Upper lobe of right lung (tissue), 1 donor: ENCODE measurements at places on chromosomes 11 and 22. TPM values are rescaled to one million over a fixed set of nuclear protein-coding genes. Genes with fewer than 3 reads are reported as not detected.

Gene DDIAS
- 3.8 TPM for total RNA-seq

Gene MYEOV
- 0.23 TPM for total RNA-seq

DNA sequence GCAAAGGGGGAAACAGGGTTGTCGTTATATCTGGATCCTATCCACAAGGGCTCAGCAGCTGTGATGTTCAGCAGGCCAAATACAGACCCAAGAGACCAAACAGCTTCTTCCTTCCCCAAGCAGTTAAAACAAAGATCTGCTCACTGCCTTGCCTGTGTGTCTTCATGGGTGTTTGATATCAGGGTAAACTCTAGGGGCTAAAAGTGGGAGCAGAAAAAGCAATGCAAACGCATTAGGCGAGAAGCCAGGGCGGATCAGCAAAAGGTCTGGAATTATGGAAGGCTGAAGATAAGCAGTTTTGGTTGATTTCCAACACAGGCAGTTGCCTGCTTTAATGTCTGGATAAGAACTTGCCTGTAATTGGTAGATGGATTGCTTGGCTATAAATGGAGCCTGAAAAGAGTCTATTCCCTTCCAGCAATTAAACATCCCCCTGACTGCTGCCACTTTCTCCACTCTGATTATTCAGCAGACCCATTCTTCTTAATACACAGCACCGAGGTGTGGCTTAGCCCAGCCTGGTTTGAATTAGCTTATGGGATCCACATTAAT lies 126.3 kb downstream of the COMMD9 start:
- DNase-seq = no peak

DNA sequence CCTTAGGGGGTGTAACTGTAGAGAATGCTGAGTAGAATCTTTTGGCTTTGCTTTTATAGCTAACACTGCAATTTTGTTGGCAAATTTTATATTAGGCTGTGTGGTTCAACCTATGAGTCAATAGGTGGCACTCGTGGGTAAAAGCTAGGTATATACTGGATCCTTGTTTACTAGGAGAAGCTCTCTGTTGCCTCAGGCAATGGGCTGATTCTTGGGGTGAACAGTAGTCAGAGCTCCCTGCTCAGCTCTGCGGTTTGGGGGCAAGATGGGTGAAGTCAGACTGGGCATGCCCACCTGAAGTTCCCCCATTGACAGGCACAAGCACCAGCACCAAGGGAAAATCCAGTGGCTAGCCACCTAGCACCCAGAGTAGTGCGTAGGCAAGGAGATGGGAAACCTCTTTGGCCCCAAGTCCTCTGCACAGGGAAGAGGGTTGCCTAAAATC lies 238.7 kb downstream of the FAM181B start:
- no peak for DNase-seq

- DNase-seq = no peak
These were observed 535 bp downstream of the AQP11 start for GRCh38 chr11:77590194-77590782.

DNA sequence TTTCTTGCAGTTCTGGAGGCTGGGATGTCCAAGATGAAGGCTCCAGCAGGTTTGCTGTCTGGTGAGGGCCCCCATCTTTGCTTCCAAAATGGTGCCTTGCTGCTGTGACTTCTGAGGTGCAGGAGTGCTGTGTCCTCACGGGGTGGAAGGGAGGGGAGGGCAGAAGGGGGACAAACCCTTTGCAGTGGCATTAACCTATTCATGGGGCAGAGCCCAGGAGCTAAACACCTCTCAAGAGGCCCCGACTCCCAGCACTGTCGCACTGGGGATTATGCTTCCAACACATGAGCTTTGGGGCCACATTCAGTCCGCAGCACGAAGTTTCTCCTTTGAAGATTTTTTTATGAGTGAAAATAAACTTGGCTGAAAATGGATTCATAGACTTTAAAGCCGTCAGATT lies 25.5 kb upstream of the OSBPL5 start:
- no peak for DNase-seq

- peak; percentile 60 for DNase-seq
These were observed 1.9 kb downstream of the SLC25A45 start for GRCh38 chr11:65380460-65381119.

DNA sequence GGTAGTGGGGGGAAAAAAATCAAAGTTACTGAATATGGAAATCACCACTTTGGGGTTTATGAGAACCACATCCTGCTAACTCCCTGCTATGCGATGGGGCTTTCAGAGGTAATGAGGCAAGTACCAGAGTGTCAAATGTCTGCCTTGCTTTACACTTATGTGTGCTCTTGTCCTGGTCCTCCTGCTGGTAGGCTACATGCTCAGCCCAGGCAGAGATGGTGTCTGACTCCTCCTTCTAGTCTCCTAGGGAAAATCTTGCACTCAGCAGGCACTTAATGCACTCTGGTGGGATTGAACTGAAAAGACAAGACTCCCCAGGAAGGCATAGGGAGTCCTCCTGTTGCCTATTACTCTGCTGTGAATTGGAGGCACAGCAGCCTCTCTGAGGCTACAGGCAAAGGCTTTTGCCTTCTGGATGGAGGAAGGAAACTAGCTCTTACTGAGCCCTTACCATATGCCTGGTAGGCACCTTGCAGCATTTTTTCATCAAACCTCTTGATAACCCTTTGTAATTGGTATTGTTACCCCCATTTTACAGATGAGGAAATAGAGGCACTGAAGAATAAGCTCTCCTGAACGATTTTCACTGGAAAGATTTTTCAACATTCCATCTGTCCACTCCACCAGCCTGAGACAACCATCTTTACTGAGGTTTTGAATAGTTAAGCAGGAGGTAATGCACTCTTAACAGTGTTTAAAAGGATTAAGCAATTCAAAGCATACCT lies 132.1 kb upstream of the PAX6 start:
- no peak for DNase-seq

- DNase-seq = no peak
These were observed 28.3 kb downstream of the ANO5 start for GRCh38 chr11:22221143-22221542.

- DNase-seq = no peak
These were observed 4.7 kb upstream of the OR52N2 start for GRCh38 chr11:5803982-5804381.

- DNase-seq = no peak
These were observed 33.4 kb downstream of the KCNQ1OT1 start for GRCh38 chr11:2666401-2666741.

- peak; percentile 44 for DNase-seq
These were observed 12.8 kb downstream of the P2RY2 start for GRCh38 chr11:73230931-73231330.

DNA sequence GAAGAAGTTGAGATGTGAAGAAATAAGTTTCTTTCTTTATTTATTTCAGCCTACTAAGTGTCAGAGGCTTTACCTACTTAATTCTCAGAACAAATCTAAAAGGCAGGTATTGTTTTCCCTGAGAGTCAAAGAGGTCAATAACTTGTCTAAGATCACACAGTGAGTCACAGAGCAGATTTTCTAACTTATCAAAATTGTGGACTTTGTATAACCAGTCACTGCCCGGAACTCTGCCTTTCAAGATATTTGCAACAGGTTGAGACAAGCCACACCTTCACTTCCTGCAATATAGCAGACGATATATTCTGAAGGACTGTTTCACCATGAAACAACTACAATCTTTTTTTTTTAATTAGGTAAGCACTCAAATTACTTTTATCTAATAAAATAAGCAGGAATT lies 10.5 kb upstream of the MMP3 start:
- DNase-seq = no peak

GRCh38 chr22:17912945-17913721 lies 111.2 kb downstream of the MICAL3 start:
- DNase-seq = no peak

Gene GGTLC2
- 6.5 TPM for total RNA-seq

- DNase-seq = no peak
These were observed 766 bp upstream of the CAPRIN1 start for GRCh38 chr11:34050581-34051348.

- DNase-seq = no peak
These were observed 65.1 kb upstream of the LRRC55 start for GRCh38 chr11:57116654-57117053.

GRCh38 chr22:30887453-30887852 lies 81.1 kb downstream of the MORC2 start:
- DNase-seq = peak; percentile 35

DNA sequence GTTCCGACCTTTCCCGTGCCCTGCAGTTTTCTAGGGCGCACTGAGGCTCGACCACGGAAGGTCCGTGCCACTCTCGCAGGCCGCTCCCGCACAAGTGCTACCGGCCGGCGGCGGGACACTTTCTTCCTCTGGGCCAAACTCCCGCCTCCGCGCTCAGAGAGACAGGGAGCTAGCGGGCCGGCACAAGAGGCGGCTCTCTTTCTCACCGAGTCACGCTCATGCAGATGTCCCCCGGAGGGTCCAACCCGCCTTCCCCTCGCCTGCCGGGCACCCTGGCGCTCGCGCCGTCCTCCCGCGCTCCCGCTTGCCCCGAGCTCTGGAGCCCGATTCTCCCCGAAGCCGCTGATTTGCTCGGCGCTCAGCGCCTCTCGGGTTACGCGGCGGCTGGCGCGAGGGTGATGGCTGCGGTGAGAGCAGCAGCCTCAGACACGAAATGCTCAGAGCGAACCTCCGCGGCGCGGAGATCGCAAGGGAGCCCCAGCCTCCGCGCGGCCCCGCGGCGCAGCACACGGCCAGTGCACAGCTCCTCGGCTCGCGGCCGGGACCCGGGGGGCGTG lies 1.0 kb downstream of the LMO1 start:
- peak; percentile 71 for DNase-seq

Gene MOGAT2
- not detected for total RNA-seq

- DNase-seq = no peak
These were observed 61.1 kb downstream of the PAK1 start for GRCh38 chr11:77412814-77413213.

Gene RBMXL2
- not detected for total RNA-seq

- DNase-seq = no peak
These were observed 18.7 kb downstream of the DRICH1 start for GRCh38 chr22:23613193-23613972.

GRCh38 chr22:49693416-49693815 lies 134.3 kb downstream of the BRD1 start:
- no peak for DNase-seq

DNA sequence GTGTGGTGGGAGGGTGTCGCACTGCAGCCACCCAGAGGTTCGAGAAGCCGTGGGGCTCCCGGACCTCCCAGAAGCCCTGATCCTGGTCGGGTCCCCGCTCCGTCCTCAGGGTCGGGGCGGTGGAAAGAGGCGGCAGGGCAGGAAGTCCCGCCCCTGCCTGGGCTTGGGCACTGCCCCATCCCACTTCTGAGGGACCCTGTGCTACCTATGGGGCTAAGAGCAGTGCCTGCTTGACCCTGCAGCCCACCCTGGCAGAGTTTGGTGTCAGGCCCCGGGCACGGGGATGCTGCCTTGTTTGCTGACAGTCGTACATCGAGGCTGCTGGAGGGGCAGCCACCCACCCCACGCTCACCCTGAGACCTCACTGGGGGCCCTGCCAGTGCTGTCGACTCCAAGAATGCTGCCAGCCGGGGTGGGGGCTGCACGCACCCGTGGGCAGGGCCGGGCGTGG lies 19.4 kb downstream of the RNH1 start:
- no peak for DNase-seq

Gene ADM2
- total RNA-seq = 2.6 TPM

DNA sequence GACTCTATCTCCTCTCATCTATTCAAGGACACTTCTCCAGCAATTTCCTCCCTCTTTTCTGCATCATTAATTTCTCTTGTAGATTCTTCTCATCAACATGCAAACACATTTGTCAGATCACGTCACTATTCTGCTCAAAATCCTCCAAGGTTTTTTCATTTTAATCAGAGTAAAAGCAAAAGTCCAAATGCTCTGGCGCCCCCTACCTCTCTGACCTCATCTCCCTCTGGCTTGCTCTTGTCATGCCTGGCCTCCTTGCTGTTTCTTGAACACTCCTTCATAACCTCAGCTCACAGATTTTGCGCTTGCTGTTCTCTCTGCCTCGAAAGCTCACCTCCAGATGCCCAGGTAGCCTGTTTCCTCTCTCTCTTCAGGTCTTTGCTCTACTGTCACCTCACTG lies 22.4 kb downstream of the RTCB start:
- DNase-seq = no peak

GRCh38 chr11:122248131-122248530 lies 132.1 kb upstream of the BLID start:
- DNase-seq = no peak

DNA sequence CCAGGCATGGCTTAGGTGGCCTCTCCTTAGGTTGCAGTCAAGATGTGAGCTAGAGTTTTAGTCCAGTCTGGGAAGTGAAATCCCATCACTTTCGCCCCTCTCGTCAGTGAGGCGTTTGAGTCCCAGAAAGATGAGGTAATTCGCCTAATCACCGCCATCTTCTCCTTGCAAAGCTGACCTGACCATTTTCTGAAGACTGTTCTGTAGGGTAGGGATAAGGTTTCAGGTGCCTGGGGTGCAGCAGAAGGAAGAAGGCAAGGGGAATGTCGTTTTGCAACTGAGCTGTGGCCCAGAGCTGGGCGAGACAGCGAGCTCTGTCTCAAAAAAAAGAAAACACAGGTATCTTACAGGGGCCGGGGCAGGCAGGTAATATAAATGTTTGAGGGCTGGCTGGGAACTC lies 61.7 kb upstream of the CECR2 start:
- no peak for DNase-seq

DNA sequence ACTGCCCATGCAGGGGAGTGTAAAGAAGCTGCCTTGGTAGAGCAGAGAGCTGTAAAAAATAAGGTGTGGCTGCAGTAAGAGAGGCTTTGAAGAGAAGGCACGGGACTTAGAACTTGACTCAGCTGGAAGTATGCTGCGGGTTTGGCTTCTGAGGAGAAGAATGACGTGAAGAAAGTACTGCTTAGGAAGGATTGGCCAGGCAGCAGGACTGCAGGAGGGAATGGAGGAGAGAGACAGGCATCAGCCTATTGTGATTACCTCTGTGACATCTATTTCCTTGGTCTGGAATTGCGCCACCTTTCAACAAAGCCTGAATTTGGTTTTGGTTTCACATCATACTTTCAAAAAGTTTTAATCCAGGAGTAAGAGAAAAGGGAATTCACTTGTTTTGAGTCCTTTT lies 22.5 kb downstream of the PRRG4 start:
- no peak for DNase-seq

- no peak for DNase-seq
These were observed 32.3 kb downstream of the MTMR2 start for GRCh38 chr11:95891423-95892170.

GRCh38 chr11:61702701-61703312 lies 22.6 kb downstream of the DAGLA start:
- DNase-seq = no peak

DNA sequence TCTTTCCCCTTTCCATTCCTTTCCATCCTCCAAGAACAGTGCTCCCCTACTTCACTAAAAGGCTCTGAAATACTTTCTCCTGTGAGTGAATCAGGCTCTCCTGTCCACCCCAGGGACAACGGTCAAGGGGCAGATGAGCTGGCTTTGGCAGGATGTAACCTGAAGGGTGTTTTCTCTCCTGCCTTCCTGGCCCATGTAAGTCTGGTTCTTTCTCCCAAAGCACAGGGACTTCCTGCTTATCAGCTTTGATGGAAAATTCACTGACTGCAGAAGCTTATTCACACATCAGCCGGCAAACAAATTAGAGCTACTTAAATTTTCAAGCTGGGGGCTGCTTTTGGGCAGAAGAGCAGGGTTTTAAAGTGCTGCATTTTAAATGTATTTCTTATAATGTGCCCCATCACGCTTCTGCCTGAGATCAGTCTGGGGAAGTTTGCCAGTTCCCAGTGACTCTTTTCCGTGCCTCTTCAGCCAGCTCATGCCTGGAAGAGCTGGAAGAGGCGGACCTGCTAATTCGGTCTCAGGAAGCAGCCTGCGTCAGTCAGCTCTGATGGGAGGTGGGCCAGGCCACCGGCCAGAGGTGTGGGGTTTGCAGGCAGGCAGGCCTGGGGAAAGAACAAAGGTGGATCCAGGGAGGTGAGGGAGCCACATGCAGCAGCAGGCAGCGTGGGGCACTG lies 140.4 kb upstream of the TBCEL start:
- no peak for DNase-seq

Gene ENTHD1
- not detected for total RNA-seq

- DNase-seq = no peak
These were observed 27.2 kb downstream of the GNB1L start for GRCh38 chr22:19827341-19828034.
